ENCODE measurements at places on chromosomes 7 and 10.

DNA sequence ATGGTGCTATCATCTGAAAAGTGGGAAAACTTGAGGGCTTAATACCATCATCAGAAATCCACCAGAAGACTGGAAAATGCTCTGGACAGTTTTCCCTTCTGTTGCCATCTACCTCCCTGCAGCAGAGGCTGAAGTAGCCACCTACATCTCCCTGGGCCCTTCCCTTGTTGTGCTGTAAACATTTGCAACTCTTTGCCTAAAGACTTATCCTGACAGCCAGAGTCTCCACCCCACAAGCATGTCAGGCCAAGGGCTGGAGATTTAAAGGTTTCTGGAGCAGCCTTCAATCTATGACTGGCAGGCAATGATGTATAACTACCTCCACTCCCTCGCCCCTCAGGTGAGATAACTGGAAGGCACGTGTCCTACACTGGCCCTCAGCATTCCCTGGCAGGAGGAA is 29.7 kb upstream of the INMT start:
- no peak for DNase-seq

GRCh38 chr10:28952523-28952922 is 275.2 kb downstream of the BAMBI start:
- no peak for DNase-seq

- no peak for DNase-seq
Observed at GRCh38 chr7:27164367-27165088, 809 bp downstream of the HOXA9 start.

- DNase-seq, result no peak
Observed at GRCh38 chr10:6278519-6279120, 75.9 kb downstream of the PFKFB3 start.

GRCh38 chr7:5354460-5355232 is 69.0 kb downstream of the TNRC18 start:
- peak; percentile 70 for DNase-seq

- DNase-seq, result no peak
Observed at GRCh38 chr7:156665101-156665500, 24.5 kb downstream of the RNF32 start.

DNA sequence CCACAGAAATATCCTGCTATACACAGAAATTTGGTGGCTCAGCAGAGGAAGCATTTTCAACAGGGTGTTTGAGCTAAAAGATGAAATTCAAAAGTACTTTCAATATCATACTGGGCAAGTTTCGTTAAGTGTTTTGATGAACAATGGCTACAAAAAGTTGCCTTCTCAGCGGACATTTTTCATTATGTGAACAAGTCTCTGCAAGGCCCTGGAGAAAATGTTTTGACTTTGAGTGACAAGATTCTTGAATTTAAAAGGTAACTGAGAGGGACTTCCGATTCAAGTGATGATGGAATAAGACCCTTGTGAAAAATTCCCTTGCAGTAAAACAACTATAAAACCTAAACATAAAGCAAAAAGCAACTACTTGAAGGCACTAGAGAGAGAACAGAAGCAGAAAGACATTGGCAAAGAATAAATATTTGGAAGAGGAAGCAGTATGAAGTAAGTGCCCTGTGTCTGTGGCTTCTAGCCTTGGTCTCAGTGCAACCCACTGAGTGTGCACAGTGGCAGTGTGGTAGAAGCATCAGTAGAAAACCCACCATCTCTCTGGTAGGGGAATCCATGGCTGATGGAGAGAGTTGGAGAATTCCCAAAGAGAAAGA is 62.5 kb upstream of the NAMPT start:
- no peak for DNase-seq

GRCh38 chr10:35063837-35064454 is 26.2 kb downstream of the CUL2 start:
- DNase-seq, result no peak

DNA sequence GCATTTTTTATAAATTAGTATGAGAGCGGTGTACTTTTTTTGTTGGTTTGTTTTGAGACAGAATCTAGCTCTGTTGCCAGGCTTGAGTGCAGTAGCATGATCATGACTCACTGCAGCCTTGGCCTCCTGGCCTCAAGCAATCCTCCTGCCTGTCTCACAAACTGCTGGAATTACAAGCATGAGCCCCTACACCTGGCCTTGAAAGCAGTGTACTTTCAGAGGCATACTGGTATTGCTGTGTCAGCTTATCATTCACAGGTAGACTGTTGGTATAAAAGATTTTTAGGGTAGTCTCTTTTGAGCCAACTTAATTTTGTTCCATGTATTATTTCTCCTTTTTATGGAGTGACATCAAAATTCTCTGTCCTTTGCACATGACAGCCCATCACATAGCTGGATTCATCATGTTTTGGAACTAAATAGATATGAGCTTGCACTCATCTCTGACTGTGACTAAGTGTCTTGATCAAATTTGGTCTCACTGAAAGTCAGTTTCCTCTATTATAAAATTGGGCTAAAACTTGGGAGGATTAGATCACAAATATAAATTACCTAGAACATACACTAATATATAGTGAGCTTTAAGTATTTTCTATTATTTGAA is 12.4 kb downstream of the GNAT3 start:
- DNase-seq, result no peak

GRCh38 chr7:127943541-127944521 is 87.4 kb downstream of the LRRC4 start:
- DNase-seq, result peak; percentile 50

DNA sequence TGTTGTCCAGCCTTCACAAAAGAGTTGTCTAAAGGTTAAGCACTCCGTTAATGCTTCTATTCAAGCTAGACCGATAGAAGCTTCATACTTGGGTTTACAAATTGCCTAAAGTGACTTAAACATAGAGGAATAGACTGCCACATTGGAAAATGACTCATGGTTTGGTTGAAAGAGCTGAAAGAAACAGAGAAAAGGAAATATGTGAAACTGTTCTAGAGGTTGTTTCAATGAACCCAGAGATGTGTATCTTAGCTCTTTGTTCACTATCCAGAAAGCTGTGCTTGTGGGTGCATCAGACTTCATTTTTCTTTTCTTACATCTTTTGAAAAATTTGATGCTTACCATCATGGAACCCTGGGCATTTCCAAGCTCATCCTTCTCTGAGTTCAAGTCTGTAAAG is 736.2 kb downstream of the INHBA start:
- DNase-seq, result no peak

- peak; percentile 69 for DNase-seq
Observed at GRCh38 chr7:31192986-31193385, 140.9 kb downstream of the ADCYAP1R1 start.

GRCh38 chr10:90930070-90930837 is 9.4 kb upstream of the ANKRD1 start:
- DNase-seq, result no peak

DNA sequence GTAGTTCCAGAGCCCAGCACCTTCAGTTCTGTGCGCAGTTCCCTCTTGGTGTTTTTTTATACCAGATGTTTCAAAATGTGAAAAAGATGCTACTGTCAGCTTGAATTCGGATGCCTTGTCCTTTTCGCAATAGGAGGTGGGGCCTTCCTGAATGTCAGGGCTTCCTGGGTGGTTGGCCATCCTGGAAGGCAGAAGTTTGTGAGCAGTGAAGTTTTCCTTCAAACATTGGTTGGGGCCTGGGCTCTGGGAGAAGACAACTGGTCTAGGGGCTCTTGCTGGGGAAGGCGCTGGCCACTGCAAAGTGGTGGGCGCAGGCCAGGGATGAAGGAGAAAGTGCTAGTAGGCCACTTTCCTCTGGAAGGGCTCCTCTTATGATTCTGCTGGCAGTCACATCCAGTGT is 56.8 kb upstream of the JAZF1 start:
- DNase-seq, result no peak

GRCh38 chr7:127726476-127726875 is 74.5 kb downstream of the SND1 start:
- no peak for DNase-seq

GRCh38 chr7:96224685-96225084 is 97.2 kb downstream of the SLC25A13 start:
- DNase-seq, result no peak

- DNase-seq, result peak; percentile 77
Observed at GRCh38 chr10:71569775-71570588, 149.6 kb downstream of the C10orf105 start.

DNA sequence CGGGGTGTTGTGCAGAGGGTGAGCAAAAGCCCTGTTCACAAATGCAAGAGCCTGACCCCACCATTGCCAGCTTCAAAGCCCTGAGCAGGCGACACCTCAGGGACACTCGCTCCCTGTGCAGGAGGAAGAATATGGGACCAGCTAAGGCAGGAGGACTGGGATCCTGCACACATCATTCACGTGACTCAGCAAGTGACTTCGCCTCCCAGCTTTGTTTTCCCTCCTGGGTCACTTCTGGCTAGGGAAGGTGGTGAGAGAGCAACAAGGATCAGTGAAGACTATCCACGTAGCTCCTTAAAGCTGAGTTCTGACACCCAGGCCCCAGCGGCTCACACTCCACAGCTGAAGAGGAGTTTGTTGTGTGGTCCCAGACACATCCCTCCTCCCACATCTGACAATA is 164.3 kb downstream of the FGFR2 start:
- no peak for DNase-seq

GRCh38 chr10:69880301-69881081 is 78.8 kb downstream of the COL13A1 start:
- no peak for DNase-seq

GRCh38 chr10:60042262-60042661 is 135.9 kb upstream of the CCDC6 start:
- no peak for DNase-seq

GRCh38 chr10:71486484-71487114 is 89.9 kb downstream of the CDH23 start:
- no peak for DNase-seq

DNA sequence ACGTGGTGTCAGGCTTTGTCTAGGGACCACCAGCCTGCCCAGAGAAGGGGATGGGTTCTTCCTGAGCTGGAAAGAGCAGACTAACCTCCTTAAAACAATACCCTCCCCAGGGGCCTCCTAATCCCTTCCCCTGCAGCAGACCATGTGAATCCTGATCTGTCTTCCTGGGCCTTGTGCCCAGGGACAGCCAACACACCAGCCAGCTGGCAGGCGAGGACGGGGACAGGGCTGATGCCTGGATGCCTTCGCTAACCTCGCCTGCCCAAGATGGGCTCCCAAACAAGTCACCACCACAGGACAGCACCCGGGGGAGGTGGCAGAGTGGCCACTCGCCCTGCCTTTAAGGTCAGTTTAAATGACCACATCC is 17.6 kb downstream of the PODXL start:
- peak; percentile 42 for DNase-seq

DNA sequence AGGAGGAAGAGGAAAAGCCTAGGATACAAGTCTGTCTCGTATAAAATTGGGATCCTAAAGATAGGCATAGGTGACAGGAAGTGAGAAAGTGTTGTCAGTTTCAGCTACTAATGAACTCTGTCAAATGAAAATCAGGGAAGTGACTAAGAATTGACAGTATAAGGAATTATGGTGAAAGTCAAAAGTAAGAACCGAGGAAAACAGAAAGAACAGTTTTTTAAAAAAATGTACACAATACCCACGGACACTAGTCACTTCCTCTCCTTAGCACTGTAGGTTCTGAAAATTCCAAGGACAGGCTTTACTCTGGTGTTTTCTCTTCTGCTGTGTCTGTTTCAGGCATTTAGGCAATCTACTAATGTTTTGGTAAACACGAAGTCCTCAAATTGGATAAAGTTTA is 42.3 kb downstream of the ATAD1 start:
- DNase-seq, result no peak

DNA sequence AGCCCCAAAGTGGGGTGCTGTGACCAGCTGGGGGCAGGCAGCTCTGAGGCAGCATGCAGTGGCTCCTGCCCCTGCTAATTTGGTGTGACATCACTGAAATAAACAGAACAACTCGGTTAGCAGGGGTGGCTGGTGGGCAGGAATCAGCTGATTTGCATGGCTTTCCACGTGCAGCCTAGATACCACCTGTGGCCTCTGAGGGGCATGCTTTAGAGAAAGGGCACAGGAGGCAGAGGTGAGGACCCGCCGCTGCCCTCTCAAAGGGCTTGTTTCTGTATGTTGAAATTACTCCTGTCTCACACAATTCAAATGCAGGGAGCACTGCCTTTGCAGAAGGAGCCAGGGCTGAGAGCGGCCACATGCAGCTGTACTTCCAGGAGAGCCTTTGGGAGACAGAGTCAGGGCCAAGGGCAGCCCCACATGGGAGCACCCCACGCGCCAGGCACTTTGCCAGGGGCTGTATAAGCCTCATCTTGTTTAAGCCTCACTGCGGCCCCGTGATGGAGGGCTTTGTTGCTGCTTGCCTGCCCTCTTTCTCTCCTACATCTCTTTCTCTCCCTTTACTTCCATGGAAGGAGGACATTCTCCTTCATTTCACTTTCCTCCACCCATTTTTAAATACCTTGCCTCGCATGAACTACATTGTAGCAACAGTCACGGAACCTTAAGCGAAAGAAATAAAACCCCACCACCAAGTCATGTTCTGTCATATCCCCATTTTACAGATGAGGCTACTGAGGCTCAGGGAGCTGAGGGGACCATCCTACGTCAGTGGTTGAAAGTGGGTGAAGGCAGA is 137.7 kb downstream of the ZMIZ1 start:
- no peak for DNase-seq

DNA sequence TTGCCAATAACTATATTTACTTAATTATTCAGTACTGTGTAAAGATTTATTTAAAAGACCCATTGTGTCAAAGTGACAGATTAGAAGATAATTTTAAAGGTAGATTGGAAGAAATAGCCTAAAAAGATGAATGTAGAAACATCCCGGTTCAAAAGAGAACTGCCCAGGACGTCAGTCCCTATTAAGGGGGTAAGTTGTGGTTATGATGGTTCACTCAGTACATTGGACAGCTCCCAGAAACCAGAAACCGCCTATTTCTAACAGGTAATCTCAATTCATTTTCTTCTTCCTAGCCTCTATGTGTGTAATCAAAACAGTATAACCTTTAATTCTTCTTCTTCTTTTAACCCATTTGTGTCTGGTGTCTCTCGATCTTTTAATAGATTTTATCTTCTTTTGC is 1.5 kb upstream of the FERD3L start:
- DNase-seq, result no peak

DNA sequence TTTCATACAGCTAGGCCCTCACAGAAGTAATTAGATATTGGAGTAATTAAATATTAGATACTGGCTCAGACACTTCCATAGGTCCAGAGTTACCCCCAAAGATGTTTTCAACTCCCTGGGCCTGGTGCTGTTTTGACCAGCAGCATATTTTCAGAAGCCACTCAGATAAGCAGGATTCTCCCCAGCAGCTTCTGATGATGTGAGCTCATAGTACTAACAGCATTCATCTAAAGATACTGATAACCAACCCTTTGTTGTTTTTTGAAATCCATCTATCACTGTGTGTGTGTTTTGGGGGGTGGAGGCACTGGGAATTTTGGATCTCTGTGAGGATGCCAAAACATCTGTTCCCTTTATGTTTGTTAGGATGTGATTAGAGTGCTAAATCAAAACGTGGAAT is 52.7 kb downstream of the VPS50 start:
- no peak for DNase-seq

GRCh38 chr10:101997803-101998202 is 58.2 kb downstream of the ARMH3 start:
- no peak for DNase-seq

DNA sequence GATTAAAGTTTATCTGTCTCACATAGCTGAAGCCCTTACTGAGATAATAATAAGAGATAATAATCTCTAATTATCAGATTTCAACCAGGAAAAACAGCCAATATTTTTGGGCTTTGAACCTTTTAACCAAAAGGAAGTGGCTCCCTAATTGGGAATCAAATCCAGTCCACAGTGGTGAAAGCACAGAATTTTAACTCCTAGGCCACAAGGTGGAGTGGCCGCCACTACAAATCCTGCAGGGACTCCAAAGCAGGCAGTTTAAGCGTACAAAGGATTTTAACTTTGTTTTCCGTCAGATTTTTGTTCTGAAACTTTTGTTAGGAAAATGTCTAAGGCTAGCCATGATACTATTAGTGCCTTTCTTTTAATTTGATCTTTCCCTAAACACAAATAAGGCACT is 99.6 kb upstream of the CCNY start:
- no peak for DNase-seq
